ENCODE measurements at places on chromosomes 12 and 14.

- DNase-seq = no peak
These were observed 4.9 kb downstream of the DUSP6 start for GRCh38 chr12:89347325-89347829.

DNA sequence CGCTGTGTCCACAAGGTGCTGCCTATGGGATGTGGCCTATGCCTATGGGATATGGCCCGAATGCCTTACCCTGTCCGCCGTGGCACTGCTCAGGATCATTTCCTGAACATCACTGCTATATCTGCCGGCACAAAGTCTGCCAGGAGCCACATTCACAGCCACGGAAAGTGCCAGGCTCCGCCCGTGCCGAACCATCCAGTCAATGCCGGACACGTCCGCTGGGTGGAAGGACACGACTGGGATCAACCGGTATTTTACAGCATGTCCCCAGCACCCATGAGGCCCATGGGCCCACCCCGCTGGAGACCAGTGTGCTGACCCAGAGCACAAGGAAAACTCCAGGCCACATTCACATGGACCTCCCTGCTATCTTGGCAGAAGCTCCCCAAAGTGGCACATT is 14.6 kb upstream of the RAB35 start:
- DNase-seq = no peak

GRCh38 chr14:102200690-102201352 is 61.1 kb downstream of the WDR20 start:
- DNase-seq = no peak

GRCh38 chr12:107767466-107767865 is 6.5 kb upstream of the PRDM4 start:
- no peak for DNase-seq
